ENCODE measurements at places on chromosomes 5 and 9.

DNA sequence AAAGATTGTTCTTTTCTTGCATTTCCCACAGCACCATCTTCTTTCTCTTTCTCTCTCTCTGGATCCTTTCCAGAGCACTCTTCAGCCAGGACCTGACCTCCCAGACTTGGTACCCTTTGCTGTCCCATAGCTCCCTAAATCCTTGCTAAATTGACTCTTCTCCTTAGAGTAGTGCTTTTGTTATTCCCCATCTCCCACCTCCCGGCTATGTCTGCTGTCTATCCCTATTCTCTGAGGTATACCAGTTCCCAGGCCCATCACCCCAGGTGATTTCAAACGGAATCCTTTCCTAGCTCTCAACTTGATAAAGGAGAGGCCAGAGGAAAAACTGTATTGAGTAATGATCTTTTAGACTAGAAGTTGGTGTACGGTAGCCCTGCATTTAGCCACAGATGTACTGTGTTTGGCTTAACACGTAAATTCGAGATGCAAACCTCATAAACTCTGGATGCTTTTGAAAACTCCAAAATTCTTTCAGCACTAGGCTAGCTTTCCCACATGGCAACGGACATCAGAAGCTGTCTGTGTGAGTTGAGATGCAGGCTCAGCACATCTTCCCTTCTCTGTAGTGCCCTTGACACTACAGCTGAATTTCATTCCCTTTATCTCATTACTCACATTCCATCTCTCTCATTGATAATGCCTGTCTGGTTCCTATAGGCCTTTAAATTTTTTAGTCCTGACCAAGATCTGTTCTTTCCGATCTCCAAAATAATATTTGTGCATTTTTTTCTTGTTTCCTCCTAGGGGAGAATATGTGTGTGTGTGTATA is 320.8 kb upstream of the ITGA1 start:
- DNase-seq: no peak

GRCh38 chr9:88041447-88041846 is 67.1 kb upstream of the CDK20 start:
- DNase-seq: peak; percentile 51

GRCh38 chr9:102506406-102506805 is 488.7 kb upstream of the CYLC2 start:
- DNase-seq: no peak

- peak; percentile 13 for DNase-seq
Observed at GRCh38 chr5:53430618-53431252, 49.7 kb upstream of the FST start.

DNA sequence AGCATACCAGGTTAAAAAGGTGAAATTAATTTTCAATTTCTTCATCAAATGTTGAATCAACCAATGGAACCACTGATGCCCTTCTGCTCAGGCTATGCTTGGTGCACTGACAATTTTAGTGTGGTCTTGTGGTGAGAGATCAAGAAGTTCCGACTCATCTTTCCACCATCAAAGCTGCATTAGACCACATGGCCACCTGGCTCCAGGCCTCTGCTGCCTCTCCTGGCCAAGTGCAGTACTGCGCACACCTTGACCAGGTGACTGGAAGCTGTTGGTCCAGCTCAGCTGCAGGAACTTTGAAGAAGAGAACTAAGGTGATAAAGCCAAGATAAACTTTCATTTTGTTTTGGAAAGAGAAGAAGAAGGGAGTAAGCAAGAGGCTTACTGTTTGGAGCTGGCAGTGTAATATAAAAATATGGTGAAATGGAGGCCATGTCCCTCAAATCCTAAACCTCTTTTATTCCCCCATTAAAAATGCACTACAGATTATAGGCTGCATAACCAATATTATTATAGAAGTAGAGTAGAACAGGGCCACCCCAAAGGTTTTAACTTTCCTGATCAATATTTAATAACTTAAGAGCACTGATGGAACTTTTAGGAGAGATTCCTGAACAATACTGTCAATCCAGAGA is 315.5 kb upstream of the C9orf72 start:
- DNase-seq: no peak

DNA sequence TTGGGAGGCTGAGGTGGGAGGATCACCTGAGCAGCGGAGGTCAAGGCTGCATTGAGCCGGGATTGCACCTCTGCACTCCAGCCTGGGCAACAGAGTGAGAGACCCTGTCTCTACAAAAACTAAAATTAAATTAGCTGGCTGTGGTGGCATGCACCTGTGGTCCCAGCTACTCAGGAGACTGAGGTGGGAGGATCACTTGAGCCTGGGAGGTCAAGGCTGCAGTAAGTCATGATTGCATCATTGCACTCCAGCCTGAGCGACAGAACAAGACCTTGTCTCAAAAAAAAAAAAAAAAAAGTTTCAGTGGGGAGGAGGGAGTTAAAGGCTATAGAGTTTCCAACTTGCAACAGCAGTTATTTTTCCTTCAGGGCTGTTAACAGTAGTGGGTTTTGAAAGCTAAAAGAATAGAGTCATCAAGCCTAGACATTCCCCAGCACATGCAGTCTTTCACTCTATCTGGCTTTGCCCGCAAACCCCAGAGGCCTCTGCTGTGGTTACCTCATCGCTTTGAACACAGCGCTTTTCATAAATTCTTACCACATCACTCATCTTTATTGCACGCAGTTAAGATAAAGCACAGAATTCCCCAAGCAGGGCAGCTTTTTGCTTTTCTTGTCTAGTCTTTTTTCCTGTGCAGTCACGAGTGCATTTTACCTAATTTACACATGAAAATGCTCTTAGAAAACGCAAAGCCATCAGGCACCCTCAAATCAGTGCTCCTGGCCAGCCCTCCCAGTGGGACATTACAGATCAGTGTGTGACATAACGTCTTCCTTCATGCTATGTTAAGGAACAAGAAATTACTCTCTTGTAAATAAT is 8.7 kb upstream of the SLC2A8 start:
- DNase-seq: peak; percentile 40

DNA sequence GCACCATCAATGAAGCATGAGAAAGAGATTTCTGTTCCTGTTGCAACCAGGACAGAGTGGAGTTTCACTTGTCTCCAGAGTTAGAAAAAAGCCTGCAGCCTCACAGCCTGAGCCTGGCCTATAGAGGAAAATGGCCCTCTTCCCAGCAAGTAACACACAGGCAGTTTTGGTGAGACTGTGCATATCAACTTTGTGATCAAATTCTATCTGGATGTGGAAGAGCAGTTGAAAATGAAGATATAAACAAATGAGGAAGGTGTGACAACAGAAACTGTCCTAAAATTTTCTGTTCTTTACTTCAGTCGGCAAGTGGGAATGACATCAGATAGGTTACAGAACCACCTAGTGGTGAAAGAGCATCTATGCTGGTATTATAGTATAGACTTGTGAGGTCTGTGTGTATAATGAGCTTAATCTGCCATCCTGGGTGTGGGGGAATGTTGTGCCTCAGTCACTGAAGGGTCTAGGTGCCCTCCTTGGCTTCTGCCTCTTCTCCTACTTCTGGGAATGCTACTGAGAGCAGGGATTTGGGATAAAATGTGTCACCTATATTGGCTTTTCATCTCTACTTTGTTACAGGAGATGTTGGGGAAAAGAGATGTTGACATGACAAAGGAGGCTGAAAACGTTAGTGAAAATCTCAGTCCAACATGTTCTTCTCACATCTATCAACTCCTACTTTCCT is 28.2 kb downstream of the YIPF5 start:
- peak; percentile 75 for DNase-seq

GRCh38 chr5:153463806-153464205 is 26.7 kb upstream of the GRIA1 start:
- DNase-seq: no peak

DNA sequence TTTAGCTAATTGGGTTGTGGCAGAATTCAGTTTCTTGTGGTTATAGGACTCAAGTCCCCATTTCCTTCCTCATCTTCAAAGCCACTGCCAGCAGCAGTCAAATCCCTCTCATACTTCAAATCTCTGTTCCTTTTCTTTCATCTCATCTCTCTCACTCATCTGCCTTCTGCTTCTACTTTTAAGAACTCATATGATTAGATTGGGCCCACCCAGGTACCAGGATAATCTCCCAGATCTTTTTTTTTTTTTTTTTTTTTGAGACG is 8.0 kb upstream of the REEP5 start:
- peak; percentile 94 for DNase-seq

DNA sequence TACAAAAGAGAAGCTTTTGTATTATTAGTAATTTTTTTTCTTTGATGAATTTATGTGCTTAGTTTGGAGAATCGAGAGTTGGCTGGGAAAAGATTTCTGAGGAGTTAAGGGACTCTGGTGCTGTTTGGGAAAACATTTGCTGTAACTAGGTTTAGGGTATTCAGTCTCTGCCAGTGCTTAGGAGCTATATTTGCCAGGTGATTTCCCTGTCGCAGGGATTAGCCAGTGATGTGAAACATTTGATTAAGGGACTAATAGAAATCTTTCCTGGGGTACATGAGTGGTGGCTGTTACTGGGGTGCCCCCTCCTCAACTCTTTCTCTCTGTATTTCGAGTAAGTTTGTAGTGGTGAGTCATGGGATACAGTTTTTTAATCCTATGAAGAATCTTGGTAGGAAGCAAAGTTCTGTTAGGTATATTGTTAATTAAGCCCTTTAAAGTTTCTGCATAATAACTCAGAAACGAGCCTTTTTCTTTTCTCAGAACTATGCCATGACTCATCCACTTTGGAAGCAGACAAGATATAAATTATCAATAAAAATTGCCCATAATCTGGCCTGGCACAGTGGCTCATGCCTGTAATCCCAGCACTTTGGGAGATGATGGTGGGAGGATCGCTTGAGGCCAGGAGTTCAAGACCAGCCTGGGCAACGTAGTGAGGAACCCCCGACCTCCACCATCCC is 18.6 kb downstream of the RGMB start:
- no peak for DNase-seq

GRCh38 chr5:69257577-69257976 is 22.9 kb downstream of the CDK7 start:
- DNase-seq: no peak

GRCh38 chr9:133429641-133430161 is 7.5 kb downstream of the ADAMTS13 start:
- no peak for DNase-seq

DNA sequence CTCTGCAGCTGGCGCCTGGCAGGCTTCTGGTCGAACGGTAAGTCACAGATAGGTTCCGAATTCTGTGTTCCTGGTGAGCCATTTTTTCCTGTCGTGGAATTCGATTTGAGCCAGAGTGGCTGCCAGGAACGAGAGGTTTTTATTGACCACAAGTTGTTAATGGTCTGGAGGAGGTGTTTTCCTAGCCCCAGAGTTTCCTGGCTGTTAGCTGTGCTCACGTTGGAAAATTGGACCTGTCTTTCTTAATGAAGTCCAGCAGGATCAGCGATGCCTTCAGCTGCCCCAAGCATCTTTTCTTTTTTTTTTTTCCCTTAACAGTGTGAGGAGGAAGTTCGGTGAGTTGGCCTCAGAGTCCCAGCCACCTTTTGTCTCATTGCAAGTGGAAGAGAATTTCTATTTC is 62.9 kb downstream of the COL5A1 start:
- DNase-seq: no peak

DNA sequence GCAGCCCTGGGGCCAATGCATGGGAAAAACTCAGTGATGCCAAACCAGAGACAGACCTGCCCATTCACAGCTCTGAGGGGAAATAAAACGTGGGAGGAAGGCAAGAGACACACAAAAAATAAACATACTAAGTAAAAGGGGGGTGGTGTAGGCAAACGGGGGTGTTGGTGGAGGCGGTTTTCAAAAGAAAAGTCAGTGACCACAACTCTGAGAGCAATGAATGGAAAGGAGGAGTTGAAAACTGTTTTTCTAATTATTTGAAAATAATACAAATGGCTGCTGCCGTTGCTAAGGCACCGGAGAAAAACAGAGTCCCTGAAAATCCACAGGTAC is 293.5 kb downstream of the EFNA5 start:
- no peak for DNase-seq

- no peak for DNase-seq
Observed at GRCh38 chr9:120110520-120110919, 469.4 kb downstream of the CDK5RAP2 start.

DNA sequence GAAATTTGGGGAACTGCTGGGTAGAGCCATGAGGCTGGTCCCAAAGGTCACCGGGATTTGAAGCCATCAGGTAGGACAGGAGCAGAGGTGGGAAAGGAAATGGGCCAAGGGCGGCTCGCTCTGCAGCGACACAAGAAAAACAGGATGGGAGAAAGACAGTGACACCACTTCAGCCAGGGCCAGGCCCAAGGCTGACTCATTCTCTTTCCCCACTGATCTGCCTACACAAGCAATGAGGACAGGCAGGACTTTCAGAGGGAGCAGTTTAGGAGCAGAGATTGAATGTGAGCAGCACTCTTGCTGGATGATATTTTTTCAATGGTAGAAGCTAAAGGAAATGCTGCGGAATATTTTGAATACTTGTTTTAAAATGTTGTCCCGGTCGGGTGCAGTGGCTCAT is 3.5 kb downstream of the RUFY1 start:
- no peak for DNase-seq

GRCh38 chr5:97418462-97418861 is 235.4 kb upstream of the RIOK2 start:
- no peak for DNase-seq

- no peak for DNase-seq
Observed at GRCh38 chr9:126400571-126400970, 73.9 kb downstream of the MVB12B start.

DNA sequence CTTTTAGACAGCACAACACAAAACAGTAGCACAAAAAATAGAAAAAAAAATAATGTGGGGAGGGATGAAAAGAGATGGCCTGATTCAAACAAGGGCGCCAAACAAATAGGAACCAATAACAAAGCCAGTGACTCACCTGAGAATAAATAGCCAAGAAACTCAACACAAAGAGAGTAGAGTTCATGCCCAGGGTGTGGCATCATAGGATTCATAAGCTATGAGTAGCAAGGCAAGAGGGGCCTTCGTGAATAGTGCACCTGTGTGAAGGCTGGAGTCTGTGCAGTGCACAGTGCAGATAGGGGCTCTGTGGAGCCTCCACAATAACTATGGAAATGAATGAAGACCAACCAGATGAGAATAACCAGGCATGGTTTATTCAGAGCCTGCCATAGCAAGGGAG is 541.7 kb downstream of the SPOCK1 start:
- no peak for DNase-seq

DNA sequence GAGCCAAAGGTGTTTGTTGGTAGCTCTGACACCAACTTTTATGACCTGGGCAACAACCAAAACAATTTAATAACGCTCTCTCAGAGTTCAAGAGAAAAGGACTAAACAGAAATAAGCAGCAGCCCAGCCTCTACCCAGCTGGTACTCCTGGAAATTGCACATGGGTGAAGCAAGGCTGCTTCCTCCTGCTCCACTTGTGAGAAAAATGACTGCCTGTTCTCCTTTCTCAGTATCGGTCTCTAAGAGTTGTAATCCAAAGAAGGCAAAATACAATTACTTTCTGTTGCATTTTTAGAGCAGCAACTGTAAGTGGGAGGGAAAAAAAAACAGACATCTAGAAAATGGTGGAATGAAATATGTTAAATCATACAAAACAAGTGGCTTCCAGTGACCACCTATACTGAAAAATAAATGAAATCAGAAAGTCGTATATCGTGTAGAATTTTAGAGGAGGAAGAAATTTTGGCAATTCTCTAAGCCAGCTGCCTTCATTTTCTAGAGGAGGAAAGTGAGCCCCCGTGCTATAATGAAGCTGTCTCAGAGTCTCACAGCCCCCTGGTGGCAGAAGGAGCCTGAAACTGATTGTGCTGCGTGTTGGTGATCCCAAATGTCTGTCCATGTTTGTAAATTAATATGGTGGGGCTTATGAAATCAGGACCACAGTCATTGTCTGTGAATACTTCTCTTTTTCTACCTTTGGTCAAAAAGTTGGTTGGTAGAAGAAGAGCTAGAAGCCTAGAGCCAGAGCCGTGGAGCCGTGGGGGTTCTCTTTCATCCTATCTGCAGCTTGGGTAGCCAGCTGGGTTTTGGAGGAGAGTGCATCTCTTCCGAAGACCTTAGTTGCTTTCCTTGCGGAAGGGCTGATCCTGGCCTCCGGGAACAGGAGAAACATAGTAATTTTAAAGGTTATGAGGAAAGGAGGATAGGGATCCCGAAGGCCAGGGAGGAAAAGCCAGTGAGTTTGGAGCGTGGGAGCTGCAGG is 139.9 kb downstream of the PIP5K1B start:
- DNase-seq: peak; percentile 26
